ENCODE measurements at places on chromosomes 11 and 22. TPM values are rescaled to one million over a fixed set of nuclear protein-coding genes. Genes with fewer than 3 reads are reported as not detected.

The KMT2A gene
- 30.3 TPM for total RNA-seq

The SLC29A2 gene
- total RNA-seq, result 0.58 TPM

The FGF19 gene
- total RNA-seq, result not detected

The ADAMTS15 gene
- total RNA-seq, result 35.8 TPM

The AIFM3 gene
- 2.6 TPM for total RNA-seq

The FGF4 gene
- total RNA-seq, result not detected

The KDM4E gene
- total RNA-seq, result not detected

The KLHL35 gene
- total RNA-seq, result 3.3 TPM

The GGT5 gene
- total RNA-seq, result 1.2 TPM

The HTR3B gene
- total RNA-seq, result not detected

The GLYAT gene
- total RNA-seq, result not detected

The SLC17A6 gene
- total RNA-seq, result not detected

The MS4A6A gene
- 0.15 TPM for total RNA-seq

The CYP2D6 gene
- total RNA-seq, result 0.33 TPM

The FAT3 gene
- 0.17 TPM for total RNA-seq

The NXPE1 gene
- total RNA-seq, result not detected

The GSTT2 gene
- 2.0 TPM for total RNA-seq
